DND-41 (cell line): ENCODE measurements at places on chromosomes 13 and 19.
A peak's percentile ranks its signal among the peaks of the same experiment; 100 is the strongest.

DNA sequence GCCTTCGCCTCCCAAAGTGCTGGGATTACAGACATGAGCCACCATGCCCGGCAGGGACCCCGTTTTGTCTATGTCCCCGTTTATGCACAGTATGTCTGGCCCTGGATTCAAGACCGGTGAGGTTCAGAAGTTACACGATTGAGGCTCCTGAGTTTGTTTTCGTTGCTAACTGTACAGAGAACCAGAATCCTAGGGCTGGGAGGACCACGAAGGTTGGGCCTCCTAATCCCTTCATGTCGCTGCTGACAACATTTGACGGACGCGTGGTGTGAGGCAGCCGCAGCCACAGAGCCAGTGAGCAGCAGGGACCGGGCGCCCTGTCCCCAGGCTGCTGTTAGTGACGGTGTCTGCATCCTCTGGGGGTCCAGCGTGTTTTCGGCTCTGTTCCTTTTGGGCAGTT, 91.4 kb downstream of the ATP11A start:
- DNase-seq = no peak

- no peak for DNase-seq
These were observed at the start of gene CYP2A13 for GRCh38 chr19:41088151-41088550. Gene CYP2A13 (plus strand): TSS chr19:41088451. CDS start chr19:41088472, 21 bp downstream.

DNA sequence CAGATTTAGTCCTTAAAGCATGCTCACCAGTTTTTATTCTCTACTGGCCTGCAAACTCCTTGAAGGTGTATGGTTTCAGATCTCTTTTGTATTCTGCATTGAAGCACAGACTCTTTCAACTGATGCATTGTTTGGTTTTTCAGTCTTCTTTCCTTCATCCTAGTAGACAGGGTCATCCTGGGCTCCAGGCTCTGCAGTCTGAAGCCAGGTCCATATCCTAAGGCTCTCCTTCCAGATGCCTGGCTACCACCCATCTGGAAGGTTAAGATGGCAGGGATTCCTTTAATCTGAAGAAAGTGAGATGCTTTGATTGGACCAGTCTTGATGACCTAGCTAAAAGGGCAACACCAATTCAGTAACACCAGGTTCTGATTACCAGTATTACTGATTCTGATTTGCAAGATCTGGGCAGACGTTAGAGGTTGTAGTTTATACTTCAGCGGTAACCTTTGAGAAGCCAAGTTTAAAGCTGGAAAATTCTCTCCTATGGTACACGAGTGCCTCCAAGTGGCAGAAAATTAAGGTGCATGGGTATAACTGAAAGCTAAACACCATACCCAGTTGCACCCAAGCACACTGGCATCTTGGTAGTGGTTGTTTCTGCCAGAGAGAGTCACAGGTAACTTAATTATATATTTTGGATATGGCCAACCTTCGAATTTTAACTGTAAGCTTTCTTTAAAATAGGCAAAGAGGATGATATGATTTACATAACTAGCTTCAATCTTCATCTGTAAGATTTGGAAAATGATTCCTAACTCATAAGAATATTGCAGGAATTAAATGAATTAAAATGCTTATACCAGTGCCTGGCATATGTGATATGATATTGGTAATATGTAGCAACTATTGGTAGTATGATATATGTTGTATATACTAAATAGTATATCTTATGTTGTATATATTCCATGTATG, 1651.9 kb upstream of the MIR17HG start:
- DNase-seq = no peak

DNA sequence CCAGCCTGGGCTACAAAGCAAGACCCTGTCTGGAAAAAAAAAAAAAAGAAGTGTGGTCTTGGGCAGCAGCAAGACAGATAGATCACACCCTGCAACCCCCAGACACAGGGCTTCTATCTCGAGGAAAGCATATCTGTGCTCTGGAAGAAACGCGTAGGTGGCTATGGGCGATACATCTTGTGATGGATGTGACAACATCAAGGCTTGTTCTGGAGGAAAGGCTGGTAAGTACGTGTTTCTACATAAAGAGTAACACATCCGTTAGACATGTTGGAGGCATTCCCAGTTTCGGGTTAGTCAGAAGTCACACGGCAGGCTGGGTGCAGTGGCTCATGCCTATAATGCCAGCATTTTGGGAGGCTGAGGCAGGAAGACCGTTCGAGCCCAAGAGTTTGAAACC, 6.6 kb upstream of the DHDH start:
- no peak for DNase-seq

DNA sequence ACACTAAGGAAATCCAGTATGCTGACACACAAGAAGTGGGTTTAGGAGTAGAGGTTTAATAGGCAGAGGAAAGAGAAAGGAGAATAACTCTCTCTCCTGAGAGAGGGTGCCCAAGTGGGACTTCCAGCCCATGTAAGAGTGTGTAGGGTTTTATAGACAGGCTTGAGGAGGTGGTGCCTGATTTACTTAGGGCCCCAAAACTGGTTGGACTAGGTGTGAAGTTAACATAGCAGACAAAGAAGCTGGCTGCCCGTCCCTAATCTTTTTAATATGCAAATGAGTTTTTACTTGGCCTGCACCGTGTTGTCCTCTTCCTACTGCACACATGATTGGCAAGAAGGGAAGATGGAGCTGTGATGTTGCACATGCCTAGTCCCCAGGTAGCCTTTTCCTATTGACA, 752.5 kb upstream of the SLITRK5 start:
- no peak for DNase-seq

DNA sequence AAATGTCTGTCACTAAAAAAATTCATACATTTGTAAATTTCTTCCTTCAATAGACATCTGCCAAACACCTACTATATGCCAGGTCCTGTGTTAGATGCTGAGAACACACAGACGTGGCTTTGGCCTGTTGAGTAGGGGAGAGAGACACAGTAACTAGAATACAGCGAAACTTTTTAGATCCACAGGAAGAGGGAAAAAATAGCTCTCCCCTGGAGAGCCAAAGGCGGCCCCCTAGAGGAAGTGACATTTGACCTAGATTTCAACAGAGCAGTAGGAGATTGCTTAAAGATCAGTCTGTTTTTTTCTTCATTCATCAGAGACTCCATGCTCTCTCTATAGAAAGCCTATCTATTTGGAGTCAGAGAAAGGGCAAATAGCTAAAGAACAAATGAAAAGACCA, 11.3 kb downstream of the LCP1 start:
- DNase-seq = peak; percentile 66

DNA sequence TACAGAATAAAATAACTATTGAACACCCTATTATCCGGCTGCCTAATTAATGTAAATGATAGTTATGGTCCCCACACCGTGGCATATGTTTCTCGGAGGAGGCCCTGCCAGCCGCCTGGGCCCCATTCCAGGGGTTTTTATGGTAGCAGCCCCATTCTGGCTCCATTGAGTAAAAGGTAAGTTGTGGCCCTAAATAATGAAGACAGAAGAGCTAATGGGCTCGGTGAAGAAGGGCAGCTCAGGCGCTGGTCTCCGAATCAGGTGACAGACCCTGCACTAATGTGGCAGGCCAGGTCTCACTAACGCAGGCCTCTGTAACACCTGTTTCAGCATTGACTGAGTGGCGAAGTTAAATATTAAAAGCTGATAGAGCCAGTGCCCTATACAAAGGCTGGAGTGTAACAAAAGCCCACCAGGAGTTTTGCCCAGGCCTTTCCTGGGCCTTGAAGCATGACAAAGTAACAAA, 19.1 kb downstream of the POP4 start:
- no peak for DNase-seq

GRCh38 chr19:36222503-36222902, 7.6 kb downstream of the ZNF146 start:
- DNase-seq = no peak

GRCh38 chr13:56015919-56016318, 1124.8 kb upstream of the PRR20A start:
- DNase-seq = no peak

DNA sequence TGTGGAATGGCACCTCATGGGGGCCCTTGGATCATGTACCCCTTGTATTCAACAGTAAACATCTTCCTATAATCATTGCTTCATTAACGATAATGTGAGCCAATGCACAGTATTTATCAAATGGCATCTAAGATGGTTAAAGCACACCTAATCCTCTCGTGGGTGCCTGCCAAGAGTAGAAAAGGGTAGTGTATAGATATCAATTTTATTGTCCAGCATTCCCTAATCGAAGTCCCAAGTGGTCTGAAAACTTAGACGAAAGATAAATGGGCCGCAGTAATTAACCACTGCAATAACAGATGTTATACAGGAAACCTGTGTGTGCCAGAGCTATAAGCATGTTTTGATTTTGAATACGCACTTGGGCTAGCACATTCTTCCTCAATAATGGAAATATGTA, 667 bp upstream of the MBNL2 start:
- DNase-seq = no peak

DNA sequence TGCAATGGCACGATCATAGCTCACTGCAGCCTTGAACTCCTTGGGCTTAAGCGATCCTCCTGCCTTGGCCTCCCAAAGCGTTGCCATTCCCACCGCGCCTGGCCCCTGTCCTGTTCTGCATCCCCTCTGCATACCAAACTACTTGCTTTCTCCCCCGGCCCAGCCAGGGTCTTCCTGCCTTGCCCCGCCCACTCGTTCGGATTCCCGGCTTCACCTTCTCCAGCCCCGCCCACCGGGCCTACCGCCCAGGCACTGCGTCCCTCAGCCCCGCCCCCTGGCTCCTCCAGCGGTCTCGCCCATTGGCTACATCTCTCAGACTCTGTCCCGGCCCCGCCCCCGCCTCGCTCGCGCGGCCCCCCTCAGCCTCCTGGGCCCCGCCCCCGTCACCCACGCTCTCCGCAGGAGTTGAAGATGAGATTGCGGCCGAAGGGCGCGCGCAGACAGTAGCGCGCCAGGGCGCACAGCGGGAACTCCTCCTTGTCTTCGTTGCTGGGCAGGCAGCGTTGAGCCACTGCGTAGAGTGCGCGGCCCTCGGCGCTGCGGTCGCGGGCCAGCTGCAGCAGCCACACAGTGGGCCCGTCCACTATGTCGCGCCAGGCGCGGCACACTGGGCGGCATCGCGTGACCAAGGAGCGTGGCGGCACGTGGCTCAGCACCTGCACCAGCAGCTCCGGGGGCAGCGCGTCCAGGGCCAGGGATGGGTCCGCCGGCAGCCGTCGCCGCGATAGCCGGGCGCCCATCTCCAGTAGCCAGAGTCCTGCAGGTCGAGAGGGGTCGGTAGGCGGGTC, 19.0 kb downstream of the MRPS12 start:
- DNase-seq = no peak

DNA sequence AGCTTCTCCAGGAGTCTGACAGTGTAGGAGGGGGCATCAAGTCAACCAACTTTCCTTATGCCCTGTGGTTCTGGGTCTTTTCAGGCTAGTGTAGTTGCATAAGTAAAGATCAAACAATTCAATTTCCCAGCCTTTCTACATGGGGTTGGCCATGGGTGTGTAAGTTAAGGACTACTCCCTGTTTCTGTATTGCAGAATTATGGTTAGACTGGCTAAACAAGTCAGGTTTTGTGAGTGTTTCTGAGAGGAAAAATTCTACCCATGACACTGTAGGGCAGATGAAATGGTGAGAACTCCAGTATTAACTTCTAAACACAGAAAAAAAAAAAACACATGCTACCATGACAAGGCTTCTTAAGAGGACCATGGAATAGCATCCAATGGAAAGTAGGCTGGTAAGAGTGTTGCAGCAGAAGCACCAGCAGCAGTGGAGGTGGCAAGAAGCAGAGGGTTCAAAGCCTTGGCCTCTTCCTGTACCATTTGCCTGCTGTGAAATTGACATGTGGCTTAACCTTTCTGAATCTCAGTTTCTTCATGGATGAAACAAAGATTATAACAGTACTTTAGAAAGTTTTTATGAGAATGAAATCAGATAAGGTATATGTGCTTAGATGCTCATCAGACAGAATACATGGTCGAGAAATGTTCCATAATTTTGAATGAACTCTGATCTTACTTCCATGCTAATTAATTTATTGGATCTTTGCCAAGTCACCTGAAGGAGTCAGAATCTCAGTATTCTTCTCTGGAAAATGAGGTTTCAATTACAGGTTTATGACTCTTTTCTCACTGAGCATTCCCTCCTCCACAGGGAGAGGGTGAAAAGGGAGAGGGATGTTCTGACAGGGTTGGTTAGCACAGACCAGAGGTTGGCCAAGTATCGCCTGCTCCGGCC, 11.4 kb upstream of the SCEL start:
- no peak for DNase-seq
